Activated naive CD4-positive, alpha-beta T cell treated with anti-CD3 and anti-CD28 coated beads, Interleukin-2, amount 50 U/mL, for 16 hours (primary cell): ENCODE measurements at places on chromosomes 13 and 19.

DNA sequence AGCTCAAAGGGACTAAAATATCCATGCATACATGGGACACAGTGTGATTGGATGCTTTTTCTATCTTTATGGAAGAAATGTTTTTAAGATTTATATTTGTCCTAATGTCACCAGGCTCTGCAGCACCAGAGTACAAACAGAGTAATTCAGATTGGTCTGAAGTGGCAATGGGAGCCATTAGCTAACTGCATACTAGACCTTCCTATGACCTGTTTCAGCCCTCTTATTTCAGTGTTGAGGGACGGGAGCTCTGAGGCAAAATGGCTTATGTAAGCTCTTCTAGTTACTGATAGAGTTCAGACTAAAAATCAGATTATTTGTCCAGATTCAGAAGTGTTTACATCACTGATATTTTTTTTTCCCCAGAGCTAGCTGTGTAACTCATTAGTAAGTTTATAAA is 4.9 kb downstream of the SLAIN1 start:
- DNase-seq = no peak

GRCh38 chr13:60772726-60773125 is 375.7 kb downstream of the TDRD3 start:
- no peak for DNase-seq

- DNase-seq = no peak
These were observed 374.5 kb downstream of the KCNRG start for GRCh38 chr13:50389726-50390125.

GRCh38 chr13:36288794-36289391 is 8.7 kb downstream of the CCDC169 start:
- no peak for DNase-seq

DNA sequence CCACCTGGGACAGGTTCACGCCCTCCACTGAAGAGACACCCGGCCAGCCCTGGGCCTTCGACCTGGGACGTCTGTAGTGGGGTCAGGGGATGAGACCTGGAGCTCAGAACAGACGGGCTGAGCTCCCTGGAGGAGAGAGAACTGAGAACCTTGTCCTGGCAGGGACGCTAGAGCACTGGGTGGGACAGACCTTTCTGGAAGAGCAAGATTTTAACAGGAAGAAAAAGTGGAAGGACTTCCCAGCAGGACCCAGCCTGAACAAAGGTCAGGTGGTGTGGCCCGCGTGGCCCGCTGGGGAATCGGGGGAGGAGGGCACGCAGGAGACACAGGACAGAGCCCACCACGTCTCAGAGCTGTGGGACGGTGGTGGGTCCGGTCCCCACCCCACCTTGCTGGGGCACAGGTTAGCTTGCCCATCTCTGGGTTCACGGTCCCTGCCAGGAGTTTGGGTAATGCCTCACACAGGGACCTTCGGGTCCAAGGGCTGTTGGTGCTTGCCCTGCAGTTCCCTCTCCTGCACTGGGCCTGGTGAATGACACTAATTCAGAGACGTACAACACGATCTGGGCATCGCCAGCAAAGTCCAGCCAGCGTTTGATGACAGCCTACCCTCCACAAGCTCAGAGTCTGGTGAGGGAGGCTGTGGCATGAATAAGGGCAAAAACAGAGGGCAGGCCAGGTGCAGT is 1.2 kb upstream of the EFNA2 start:
- DNase-seq = no peak

GRCh38 chr19:51433043-51433442 is 15.6 kb upstream of the SIGLEC10 start:
- no peak for DNase-seq

- DNase-seq = no peak
These were observed 28.7 kb downstream of the PDE4A start for GRCh38 chr19:10449037-10449436.

DNA sequence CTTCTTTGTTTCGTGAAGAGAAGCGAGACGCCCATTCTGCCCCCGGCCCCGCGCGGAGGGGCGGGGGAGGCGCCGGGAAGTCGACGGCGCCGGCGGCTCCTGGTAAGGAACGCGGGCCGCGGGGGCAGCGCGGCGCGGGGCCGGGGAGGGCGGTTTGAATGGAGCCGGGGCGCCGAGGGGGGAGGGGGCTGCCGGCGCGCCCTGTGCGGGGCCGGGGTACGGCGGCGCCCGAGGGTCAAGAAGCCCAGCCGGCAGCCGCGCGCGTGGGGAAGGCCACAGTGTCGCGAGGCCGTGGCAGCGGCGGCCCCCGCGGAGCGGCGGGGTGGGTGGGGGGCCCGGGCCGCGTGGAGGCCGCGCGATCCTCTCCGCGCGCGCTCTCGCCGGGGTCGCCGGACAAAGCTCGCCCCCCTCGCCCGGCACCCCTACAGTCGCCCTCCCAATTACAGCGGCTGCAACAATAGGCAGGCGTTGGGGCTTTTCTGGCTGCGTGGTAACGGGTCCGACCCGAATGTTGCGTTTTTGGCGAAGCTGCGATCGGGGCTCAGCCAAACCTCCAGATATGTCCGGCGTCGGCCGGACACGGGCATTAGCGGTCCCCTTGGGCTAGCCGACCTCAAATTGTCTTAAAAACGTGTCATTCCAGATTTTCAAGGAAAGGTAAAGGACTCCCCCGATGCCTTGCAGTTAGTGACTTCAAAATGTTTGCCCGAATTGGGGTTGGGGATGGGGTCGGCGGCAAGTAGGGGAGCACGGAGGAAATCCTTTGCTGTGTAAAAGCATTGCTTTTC is 437 bp downstream of the SMARCA4 start:
- no peak for DNase-seq

- peak; percentile 76 for DNase-seq
These were observed 3.4 kb upstream of the PRAM1 start for GRCh38 chr19:8505680-8506401.
